Fibroblast of skin of left biceps (primary cell): ENCODE measurements at places on chromosomes 16 and 17.

DNA sequence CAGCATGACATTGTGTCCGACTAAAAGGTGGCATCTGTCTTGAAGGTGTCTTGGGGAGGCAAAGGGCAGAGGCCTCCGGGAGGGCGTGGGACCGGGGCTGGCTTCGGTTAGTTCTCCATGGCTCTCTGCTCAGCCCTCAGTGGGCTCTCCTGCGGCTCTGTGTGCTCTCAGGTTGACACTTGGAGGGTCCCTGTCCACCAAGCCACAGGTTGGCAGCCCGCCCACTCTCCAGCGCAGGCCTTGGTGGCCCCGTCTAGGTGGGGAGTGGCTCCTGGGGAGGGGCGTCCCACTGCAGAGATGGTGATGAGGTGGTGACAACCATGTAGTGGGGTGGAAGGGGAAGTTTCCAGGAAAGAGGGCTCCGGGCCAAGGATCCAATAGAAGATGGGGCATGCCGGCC is 31.6 kb downstream of the ADGRG5 start:
- no peak for DNase-seq

DNA sequence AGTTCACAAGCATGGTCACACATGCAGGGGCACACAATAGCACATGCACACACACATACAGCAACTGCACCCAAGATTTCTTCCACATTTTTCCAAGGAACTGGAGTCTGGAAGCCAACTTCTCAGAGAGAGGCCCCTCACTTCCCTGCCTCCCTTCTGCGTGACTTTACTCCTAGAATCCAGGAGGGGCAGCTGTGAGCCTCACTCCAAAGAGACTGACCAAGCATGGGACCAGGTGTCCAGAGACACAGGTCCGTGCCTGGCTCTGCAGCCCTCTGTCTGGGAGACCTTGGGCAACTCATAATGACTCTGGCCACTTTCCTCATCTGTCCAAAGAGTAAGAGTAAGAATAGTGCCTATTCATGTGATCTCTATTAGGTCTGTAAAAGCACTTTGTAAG is 104.7 kb upstream of the TMEM132E start:
- DNase-seq, result no peak

- DNase-seq, result no peak
Observed at GRCh38 chr17:8580952-8581658, 49.4 kb downstream of the MYH10 start.

DNA sequence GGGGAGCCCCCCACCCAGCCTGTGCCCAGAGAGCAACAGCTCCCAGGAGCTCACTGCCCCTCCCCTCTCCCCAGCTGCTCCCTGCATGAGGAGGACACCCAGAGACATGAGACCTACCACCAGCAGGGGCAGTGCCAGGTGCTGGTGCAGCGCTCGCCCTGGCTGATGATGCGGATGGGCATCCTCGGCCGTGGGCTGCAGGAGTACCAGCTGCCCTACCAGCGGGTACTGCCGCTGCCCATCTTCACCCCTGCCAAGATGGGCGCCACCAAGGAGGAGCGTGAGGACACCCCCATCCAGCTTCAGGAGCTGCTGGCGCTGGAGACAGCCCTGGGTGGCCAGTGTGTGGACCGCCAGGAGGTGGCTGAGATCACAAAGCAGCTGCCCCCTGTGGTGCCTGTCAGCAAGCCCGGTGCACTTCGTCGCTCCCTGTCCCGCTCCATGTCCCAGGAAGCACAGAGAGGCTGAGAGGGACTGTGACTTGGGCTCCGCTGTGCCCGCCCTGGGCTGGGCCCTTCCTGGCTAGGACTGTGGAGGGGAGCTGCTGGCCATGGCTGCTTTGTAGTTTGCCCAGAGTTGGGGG is 584 bp downstream of the TCAP start:
- no peak for DNase-seq

GRCh38 chr16:49416001-49416675 is 42.5 kb downstream of the C16orf78 start:
- no peak for DNase-seq

DNA sequence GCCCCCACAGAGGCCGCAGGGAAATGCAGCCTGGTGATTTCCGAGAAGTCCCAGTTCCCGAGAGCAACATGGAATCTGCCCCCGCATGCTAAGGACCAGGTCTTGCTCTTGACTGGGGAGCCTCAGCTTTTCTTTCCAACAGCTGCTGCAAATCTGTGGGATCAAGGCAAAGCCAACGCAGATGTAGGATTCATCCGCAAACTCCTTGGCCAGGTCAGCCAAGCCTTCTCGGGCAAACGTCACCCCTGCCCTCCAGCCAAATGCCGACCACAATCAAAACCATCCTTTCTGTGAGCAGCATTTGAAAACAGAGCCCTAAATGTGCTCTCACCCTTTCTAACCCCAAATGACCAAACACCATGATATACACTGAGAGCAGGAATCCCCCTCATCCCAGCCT is 54.0 kb downstream of the MRM3 start:
- no peak for DNase-seq

DNA sequence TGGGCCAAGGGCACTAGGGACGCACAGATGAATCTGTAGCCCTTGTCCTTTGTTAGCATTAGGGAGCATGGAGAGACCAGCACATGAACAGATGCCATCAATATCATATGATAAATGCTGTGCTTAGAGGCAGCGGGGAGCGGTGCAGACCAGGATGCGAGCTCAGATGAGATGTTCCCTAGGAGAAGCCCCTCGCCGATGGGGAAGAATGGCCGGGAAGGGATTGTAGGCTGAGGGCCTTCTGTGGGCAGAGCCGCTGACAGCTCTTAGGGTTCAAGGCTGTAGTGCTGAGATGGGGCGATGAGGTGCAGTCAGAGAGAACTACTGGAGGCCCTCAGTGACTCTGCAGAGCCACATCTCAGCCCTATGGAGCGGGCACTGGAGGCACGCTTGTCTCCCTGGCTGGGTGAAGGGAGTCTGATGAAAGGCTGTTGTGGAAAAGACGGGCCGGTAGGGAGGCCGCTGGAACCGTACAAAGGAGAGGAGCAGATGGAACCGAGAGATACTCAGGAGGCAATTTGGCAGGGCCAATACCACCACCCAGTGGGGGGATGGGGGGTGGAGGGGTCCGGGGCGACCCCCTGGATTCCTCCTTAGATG is 66.3 kb upstream of the ENDOV start:
- no peak for DNase-seq

DNA sequence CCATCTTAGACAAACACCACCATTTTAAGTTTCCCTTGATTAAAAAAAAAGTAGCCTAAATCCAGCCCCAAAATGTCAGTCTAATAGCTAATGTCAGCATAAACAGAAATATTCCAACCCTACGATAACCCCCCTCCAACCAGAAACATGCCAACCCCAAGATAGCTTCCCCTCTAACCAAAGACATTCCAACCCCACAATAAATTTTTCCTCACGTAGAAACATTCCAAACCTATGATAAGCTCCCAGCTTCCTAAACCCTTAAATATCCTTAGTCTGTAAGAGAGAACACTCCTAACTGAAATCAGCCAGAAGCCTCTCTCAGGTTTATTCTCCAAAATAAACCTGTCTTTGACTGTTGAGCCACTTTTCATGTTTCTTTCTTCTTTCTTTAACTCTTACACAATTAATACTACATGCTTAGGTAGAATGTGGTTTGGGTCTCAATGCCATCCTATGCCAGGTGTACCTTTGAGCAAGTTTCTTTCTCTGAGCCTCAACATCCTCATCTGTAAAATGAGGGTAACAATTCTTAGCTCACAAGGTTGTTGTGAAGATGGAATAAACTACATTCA is 10.5 kb upstream of the KRT38 start:
- DNase-seq, result peak; percentile 12

DNA sequence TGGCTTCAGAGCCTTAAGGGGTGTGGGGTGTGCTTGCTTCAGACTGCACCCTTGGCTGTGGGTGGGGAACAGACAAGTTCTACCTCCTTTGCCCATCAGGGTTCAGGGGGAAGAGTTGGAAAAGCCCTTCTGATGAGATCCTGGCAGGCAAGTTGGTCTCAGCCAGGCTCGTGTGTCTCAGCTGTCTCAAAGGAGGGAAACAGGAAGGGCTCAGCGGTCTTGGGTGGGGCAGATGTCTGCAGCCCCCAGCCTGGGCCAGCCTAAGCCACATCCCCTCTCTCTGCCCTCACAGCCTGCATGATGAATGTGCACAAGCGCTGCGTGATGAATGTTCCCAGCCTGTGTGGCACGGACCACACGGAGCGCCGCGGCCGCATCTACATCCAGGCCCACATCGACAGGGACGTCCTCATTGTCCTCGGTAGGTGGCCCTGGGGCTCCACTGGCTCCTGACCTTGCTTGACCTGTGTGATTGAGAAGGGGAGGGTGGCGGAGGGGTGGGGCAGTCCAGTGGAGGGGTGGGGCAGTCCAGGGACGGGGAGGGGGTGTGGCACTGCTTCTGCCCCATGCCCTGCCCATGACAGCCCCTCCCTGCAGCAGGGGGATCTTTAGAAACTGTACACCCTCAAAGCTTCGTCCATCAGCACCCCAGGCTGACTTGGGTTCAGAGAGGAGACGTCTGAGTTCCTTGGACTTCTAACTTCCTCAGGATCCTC is 199.5 kb downstream of the PRKCB start:
- DNase-seq, result no peak

GRCh38 chr17:79101111-79101673 is 26.6 kb downstream of the ENGASE start:
- DNase-seq, result no peak

GRCh38 chr17:82350182-82351030 is 8.6 kb upstream of the TEX19 start:
- DNase-seq, result no peak

GRCh38 chr16:73298562-73298961 is 250.6 kb upstream of the ZFHX3 start:
- peak; percentile 19 for DNase-seq

GRCh38 chr16:2425008-2425518 is 4.2 kb upstream of the CCNF start:
- DNase-seq, result no peak

DNA sequence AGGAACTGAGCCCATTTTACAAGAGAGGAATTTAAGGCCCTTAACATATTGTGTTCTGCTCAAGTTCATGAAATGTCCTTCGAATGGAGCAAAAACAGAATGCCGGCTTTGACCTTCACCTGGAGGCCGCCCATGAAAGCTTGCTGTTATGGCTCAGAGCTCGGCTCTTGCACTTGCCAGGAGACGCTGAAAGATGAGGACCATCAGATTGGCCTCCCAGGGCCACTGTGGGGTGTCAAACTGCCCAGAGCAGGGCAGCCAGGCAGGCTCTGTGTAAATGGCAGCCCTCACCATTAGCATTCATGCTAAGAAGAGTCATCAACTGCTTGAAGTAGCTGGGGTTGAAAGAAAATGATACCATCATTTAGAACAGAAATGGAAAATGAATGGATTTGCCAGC is 39.3 kb downstream of the IL21R start:
- no peak for DNase-seq

GRCh38 chr16:759110-759910 is 1.2 kb upstream of the MSLN start:
- no peak for DNase-seq

DNA sequence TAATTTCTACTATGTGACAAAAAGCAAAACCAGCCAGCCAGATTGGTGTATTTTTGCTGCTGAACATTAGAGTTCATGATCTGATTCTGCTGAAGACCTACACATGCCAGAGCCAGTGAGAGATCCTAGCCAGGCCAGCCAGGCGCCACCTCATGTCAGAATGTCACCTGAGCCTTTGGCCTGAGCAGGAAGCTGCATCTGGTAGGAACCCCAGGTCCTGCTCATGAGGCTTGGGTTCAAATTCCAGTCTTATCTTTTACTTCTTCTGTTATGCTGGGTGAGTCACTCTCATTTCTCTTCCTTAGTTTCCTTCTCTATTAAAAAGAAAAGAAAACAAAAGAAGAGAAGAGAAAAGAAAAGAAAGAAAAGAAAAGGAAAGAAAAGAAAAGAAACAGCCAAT is 585.1 kb upstream of the CDH5 start:
- DNase-seq, result no peak

- no peak for DNase-seq
Observed at GRCh38 chr17:31722251-31723056, 136.6 kb downstream of the COPRS start.

DNA sequence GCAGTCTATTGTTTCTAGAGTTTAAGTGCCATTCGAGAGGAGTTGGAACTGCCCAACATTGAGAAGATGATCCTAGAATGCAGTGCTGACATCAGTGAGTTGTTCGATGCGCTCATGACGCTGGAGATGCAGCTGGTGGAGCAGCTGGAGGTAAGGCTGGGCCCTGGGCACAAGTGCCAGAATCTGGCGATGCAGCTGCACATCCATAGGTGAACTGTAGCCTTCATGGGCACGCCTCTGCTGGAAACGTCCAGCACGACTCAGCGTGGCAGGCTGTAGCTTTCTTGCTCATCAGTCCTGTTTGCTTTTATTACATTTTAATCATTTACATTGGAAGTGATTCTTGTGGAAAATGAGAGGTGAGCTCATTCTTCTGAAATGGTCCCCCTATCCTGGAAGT is 31.7 kb downstream of the DRC3 start:
- no peak for DNase-seq

- DNase-seq, result no peak
Observed at GRCh38 chr16:82991966-82992675, 365.4 kb downstream of the CDH13 start.

- DNase-seq, result no peak
Observed at GRCh38 chr17:12794919-12795532, 5.7 kb downstream of the ARHGAP44 start.

DNA sequence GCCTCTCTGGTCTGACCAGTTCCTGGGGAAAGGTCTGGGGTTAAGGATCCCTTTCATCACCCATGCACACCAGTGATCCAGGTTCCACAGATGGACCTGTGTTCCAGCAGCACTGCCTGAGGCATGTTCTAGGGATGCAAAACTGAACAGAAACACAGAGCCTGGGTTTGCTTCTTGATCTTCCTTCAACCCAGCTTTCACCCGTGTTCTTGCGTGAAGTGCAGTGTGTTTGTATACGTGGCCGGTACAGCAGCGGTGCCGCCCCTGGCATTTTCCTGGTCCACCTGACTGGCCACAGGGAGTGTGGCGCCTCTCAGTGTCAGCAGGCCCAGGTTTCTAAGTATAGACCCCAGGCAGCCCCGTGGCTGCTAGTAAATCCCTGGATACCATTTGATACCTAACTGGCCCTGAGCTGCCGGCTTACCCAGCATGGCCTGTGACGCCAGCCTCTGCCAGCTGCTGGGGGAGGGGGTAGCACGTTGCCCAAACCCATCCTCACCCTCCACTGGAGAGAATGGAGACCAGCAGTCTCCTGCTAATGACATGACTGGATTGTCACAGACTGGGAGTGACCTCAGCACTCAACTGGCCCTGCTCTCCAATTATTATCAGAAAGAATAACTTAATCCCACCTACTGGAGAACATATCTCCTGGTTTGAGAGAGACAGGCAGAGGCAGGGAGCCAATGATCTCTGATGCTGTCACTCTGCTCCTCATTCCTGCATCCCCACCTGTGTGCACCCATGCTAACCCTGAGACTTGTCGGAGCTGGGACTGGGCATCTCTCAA is 59.2 kb upstream of the LGALS9 start:
- DNase-seq, result no peak

GRCh38 chr17:6536053-6536452 is 20.3 kb downstream of the PITPNM3 start:
- no peak for DNase-seq

DNA sequence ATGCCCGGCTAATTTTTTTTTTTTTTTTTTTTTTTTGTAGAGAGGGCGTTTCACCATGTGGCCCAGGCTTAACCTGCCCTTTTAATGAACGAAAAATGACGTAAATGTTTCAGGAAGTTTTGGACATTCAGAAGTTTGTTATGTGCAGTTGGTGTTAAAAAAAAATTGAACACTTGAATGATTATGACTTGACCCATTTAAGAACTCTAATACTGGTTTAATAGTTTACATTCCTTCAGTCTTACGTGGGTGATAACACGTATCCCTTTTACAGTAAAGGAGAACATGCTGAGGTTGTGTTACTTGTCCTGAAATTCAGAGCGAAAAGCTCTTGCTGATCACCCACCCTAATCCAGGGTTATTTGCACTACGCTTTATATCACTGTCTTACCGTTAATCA is 1.7 kb downstream of the MLYCD start:
- no peak for DNase-seq
